Putamen (tissue), 1 donor: ENCODE measurements at places on chromosomes 12 and 14.

DNA sequence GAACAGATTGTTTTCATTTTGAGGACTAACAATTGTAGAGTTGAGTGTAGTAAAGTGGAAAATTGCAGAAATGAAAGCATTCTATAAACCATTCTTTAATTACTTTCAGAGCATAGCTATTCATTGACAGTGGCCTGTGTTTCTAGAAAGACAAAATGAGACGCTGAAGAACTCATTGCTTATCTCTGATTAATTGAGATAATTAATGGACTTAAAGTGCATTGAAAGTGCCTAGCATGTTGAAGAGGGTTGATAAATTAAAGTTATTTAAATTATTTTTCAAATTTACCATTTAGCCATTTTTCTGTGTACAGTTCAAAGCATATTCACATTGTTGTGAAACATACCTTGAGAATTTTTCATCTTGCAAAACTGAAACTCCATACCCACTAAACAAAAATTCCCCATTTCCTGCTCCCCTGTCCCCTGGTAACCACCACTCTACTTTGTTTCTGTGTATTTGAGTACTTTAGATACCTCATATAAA lies 57.4 kb downstream of the DAAM1 start:
- DNase-seq, result no peak

GRCh38 chr12:121432740-121433480 lies 33.0 kb downstream of the RNF34 start:
- no peak for DNase-seq

DNA sequence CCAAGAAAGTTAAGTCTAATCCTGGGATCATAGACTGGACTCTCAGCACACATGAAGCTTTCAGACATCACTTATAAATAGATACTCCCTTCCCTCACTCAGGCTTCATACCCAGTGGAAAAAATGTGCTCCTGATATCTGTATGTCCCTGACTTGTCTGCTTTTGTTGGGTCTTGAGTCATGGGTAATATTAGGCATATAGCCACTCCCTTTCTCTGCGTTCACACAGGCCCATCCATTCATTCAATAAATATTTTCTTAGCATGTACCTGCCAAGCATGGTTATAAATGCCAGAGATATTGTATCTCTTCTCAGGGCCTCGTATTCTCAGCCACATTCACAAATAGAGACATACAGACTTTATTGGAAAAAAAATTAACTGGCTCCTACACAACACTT lies 43.5 kb downstream of the COX16 start:
- no peak for DNase-seq

DNA sequence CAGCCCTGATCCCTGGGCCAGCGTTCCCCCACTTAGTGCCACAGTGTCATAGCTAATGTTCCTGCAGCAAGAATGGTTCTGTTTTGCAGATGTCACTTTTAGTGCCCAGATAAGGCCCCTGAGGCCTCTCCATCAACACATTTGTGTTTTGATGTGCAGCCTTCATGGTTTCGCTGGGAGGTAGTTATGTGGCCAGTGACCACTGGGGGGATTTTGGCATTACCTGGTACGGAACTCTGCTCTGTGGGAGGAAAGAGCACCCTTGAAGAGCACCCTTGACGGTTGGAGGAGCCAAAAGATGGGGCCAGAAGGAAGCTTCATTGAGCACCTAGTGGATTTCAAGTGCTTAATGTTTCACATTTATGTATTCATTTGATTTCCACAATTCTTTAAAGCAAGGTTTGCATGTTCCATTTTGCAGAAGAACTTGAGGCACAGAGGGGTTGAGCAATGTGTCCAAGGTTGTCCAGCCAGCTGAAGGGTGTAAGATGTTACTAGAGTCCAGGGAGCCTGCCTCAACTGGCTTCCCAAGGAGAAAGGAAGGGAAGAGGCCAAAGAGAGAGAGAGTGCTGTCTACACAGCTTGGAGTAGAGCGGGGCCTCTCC lies 13.0 kb downstream of the SERPINA11 start:
- DNase-seq, result no peak

GRCh38 chr12:112741106-112741505 lies 50.4 kb upstream of the RPH3A start:
- DNase-seq, result no peak

DNA sequence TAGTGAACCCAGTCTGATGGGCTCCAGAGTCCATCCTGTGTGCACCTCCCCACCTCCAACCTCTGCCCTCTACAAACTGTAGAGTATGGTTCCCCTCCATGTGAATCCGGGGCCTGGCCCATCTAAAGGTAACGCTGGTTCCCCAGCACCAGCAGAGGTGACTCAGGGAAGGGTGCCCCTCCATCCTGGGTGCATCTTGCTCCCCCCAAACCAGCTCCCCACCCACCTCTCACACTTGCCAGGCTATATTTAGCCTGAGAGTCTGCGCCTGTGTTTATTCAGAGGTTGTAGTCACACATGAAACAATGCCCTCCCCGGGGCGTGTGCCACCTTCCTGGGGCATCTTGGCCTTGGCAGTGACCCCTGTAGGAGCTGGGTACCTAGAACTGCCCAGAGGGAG lies 26.2 kb downstream of the RASAL1 start:
- no peak for DNase-seq

DNA sequence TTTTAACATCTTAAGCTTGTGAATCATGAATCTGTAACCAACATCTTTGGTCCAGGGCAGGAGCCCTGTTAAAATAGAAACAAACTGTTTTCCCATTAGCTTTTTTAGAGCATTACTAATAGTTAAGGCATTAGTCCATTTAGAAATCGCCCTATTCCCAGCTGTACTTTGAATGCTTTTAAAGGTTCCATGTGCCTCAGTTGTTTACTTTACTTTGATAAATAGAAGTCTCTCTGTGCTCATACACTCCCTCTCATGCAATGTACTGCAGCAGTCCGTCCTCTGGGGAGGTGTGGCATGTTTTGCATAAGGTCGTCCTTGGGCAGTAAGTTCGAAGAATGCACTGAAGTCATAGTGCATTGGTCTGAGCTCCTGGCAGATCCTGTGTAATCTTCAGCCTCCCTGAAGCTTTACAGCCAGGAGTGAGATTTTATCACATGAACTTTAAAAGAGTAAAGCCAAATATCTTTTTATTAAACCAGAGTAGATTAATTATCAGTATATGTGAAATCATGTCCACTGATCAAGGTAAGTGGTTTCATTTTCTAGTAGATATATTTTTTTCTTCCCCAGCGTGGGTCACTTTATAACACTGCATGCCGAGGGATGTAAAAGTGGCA lies 134.7 kb downstream of the FGD4 start:
- DNase-seq, result no peak

DNA sequence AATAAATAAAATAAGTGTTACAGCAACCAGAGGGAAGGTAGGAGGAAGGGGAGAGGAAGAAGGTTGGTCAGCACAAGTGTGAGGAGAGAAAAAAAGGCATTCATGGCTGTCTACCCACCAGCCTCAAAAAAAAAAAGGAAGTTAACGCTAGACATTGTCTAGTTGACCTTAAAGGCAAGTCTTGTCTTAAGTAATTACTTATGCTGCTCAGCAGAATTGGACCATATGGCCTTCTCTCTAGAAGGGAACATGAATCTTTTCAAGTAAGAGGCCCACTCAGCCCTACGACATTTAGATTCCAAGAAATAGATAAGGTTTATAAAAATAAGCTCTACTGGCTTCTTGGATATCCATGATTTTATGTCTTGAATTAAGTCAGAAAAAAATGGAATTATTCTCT lies 172.7 kb downstream of the ETNK1 start:
- DNase-seq, result no peak

GRCh38 chr14:58553959-58554358 lies 83.8 kb upstream of the DACT1 start:
- no peak for DNase-seq

GRCh38 chr12:130301559-130301958 lies 36.1 kb upstream of the PIWIL1 start:
- no peak for DNase-seq

DNA sequence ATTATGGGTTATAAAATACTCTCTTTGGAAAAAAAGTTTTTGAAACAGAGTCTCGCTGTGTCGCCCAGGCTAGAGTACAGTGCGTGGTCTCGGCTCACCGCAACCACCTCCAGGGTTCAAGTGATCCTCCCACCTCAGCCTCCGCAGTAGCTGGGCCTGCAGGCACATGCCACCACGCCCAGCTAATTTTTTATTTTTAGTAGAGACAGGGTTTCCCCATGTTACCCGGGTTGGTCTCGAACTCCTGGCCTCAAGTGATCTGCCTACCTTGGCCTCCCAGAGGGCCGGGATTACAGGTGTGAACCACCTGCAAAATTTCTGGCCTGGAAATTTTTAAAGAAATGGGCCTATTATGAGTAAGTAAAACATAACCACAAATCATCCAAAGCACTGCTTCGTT lies 3.8 kb downstream of the USP15 start:
- DNase-seq, result no peak

- no peak for DNase-seq
Observed at GRCh38 chr12:89918172-89918846, 209.7 kb upstream of the ATP2B1 start.

GRCh38 chr12:68310370-68310769 lies 21.8 kb downstream of the MDM1 start:
- DNase-seq, result no peak

DNA sequence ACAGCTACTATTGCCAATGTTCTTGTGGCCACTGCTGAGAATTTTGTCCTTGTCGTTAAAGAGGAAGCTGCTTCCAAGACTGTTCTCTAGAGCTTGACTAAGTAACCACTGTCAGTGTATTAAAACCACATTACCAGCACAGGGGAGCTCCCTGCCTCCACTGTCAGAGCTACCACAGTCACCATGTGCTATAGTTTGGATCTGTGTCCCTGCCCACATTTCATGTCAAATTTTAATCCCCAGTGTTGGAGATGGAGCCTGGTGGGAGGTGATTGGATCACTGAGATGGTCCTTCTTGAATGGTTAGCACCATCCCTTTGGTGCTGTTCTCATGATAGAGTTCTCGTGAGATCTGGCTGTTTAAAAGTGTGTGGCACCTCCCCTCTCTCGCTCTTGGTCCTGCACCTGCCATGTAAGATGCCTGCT lies 23.2 kb upstream of the RAP1B start:
- no peak for DNase-seq

- DNase-seq, result no peak
Observed at GRCh38 chr14:97718886-97719442, 921.8 kb downstream of the VRK1 start.

GRCh38 chr14:40318211-40318719 lies 886.0 kb upstream of the FBXO33 start:
- no peak for DNase-seq

- DNase-seq, result no peak
Observed at GRCh38 chr12:103832048-103832997, 8.7 kb downstream of the NT5DC3 start.

GRCh38 chr14:50790589-50790988 lies 40.4 kb downstream of the NIN start:
- no peak for DNase-seq

GRCh38 chr12:99130808-99131553 lies 485.9 kb downstream of the APAF1 start:
- DNase-seq, result no peak

DNA sequence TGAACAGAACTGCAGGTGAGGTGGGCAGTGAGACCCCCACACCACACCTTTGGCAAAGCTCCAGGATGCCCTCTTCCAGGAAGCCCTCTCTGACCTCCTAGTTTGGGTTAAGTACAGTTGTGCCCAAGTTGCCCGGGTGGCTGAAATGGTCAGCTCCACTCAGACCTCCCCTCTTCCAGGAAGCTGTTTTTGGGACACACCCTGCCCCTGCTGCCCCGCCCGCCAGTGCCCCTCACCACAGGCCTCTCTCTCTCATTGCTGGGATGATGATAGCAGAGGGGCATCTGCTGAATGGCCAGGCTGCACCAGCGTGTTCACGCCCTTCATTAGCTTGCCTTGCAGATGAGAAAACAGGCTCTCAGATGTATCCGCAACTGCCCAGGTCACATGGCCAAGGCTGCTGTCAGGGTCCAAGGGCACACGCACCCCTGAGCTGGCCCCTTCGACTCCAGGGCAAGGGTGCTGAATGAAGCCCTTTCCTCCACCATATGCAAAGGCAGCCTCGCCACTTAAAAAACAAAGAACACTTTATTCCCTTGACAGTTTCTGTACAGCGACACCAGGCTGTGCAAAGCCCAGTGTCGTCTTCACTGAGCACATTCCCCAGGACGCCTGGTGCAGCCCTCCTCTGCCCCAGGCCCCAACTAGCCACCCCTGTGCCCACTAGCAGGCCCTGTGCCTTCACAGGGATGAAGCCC lies 15.5 kb downstream of the SLC25A29 start:
- DNase-seq, result no peak

GRCh38 chr14:81772381-81772780 lies 238.7 kb upstream of the SEL1L start:
- DNase-seq, result no peak

- no peak for DNase-seq
Observed at GRCh38 chr12:94169495-94169894, 21.1 kb downstream of the PLXNC1 start.

DNA sequence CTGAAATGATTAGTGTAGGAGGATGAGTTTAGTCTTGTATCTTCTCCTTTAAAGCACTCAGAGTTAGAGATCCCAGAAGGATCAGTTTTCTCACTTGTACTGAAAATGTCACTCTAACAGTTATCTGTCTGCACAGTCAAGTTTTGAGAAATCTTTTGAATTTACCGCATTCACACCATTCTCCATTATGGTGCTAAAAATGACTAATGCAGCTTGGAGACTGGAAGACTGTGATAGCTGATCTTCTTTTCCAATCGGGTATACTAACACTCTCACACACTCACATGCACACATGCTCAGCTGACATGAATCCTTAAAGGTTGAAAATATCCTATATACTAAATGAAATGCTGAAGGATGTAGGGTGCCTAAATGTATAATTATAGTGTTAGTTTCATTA lies 65.8 kb downstream of the SLC15A5 start:
- DNase-seq, result peak; percentile 47

GRCh38 chr12:104426926-104427546 lies 29.7 kb upstream of the CHST11 start:
- no peak for DNase-seq

GRCh38 chr14:68084256-68084655 lies 264.7 kb downstream of the RAD51B start:
- DNase-seq, result no peak

DNA sequence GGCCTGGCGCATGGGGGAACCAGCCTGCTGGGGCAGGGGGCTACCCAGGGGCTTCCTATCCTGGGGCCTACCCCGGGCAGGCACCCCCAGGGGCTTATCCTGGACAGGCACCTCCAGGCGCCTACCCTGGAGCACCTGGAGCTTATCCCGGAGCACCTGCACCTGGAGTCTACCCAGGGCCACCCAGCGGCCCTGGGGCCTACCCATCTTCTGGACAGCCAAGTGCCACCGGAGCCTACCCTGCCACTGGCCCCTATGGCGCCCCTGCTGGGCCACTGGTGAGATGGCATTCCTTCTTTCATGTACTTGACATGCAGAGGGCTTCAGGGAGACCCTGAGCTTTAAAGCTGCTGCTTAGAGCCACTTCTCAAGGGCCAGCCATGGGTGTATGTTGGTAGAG lies 9.0 kb downstream of the LGALS3 start:
- DNase-seq, result no peak

DNA sequence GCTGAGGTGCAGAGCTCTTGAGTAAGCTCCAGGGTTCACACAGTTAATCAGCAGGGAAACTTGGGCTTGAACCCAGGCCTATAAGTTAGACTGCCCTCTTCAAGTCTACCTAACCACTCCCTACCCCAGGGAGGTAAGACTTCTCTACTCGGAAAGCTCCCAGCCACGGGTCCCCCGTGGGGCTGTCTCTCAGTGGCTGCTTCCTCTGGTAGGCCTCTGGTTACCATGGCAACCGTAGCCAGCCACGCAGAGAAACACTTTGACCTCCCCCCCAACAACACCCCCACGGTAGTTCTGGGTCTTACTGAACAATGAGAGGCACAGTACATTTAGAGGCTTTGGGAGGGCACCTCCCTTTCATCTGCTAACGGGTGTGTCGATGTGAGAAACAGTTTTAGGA lies 245.2 kb downstream of the AACS start:
- DNase-seq, result peak; percentile 29
